ENCODE measurements at places on chromosomes 5 and 9.

GRCh38 chr9:36504156-36504555 is 68.5 kb upstream of the MELK start:
- H3K4me1 ChIP-seq: no peaks in the 10 kb centered on the region
- no peaks in the 10 kb centered on the region for H3K27me3 ChIP-seq
- H3K4me3 ChIP-seq: no peak overlapping the region
- H3K27ac ChIP-seq: no peak overlapping the region

- no peaks in the 10 kb centered on the region for H3K36me3 ChIP-seq
- no peaks in the 10 kb centered on the region for H3K27me3 ChIP-seq
- H3K4me1 ChIP-seq: peaks cover 10% of the 10 kb centered on the region
- no peak for DNase-seq
- H3K27ac ChIP-seq: no peak overlapping the region
- H3K4me3 ChIP-seq: no peak overlapping the region
Measured at GRCh38 chr9:21028466-21028865, 3.0 kb downstream of the HACD4 start.

DNA sequence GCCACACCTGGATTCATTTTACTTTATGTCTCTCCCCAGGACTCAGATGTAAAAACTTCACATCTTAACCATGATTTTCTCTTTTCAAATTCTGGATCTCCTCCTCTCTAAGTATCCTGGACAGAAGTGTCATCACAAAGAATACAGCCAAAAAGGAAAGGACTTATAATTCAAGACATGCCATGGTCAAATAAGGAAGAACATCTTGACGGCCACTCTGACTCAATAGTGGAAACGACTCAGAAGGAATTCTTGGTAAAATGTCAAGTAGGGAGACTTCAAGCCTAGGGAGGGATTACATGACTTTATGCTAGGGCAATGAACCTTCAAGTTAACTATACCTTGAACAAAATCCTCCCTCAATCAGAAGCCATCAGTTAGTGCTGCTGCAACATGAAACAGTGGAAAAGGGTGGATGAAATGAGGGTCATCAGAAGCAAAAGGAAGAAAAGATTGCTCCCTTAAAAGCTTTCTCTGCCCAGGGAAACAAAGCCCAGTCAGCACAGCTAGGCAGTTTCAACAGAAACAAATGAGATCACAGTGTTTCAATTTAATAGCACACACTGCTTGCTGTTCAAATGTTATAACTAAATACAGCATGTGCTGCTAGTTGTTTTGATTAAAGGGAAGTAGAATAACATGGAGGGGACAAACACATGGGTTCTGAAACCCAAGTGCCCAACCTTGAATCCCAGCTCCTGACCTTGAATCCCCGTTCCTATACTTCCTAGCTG is 101.4 kb downstream of the LPAR1 start:
- no peaks in the 10 kb centered on the region for H3K36me3 ChIP-seq
- DNase-seq: no peak
- H3K4me3 ChIP-seq: no peak overlapping the region
- H3K4me1 ChIP-seq: peaks cover 7% of the 10 kb centered on the region
- H3K27me3 ChIP-seq: no peaks in the 10 kb centered on the region

DNA sequence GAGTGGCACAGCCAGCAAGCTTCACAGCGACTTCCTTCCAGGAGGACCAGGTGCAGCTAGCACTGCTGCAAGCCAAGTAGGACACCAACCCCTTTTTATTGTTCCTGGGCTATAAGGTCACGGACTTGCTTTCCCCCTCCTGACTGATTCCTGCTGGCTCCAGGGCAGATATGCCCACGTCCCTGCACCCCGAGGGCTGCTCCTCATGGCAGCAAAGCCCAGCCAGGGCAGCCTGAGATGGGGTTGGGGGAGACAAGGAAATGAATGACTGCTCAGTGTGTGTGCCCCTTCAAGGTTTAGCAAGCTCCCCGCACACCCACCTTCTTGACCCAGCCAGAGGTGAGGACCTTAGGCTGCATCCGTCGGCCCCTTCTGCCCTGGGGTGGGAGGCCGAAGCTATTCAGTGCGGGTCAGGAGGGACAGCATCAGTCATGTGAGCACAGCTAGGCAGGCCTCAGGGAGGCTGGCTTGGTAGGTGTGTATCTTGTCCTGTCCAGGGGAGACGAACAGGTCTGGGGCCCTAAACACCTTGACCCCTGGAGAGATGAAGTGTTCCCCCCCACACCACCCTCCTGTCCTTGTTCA is 136.2 kb upstream of the PHYKPL start:
- H3K36me3 ChIP-seq: no peaks in the 10 kb centered on the region
- H3K27ac ChIP-seq: no peak overlapping the region
- H3K27me3 ChIP-seq: no peaks in the 10 kb centered on the region
- no peak for DNase-seq

All from body of pancreas (tissue), 4 donors.